Memory B cell (primary cell): ENCODE measurements at places on chromosomes 12 and 14.
A peak's percentile ranks its signal among the peaks of the same experiment; 100 is the strongest.

DNA sequence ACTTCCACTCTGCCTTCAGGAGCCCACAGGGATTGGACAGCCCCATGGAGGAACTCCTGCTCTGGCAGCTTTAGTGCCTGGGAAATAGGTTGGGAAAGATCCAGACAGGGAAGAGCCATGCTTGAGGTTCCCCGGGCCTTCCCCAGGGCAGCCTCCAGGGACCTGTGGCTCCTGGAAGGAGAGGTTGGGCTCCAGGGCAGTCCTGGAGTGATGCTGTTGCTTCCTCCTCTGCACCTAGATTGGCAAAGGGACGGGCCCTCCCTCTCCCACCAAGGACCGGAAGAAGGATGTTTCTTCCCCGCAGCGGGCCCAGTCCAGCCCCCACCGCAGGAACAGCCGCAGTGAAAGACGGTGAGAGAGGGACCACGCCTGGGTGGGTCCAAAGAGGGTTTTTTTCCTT is 16.5 kb downstream of the VASH1 start:
- no peaks in the 10 kb centered on the region for H3K4me1 ChIP-seq
- H3K4me3 ChIP-seq: no peak overlapping the region
- no peak overlapping the region for H3K27ac ChIP-seq
- no peaks in the 10 kb centered on the region for H3K27me3 ChIP-seq
- H3K36me3 ChIP-seq: peaks cover 3% of the 10 kb centered on the region

DNA sequence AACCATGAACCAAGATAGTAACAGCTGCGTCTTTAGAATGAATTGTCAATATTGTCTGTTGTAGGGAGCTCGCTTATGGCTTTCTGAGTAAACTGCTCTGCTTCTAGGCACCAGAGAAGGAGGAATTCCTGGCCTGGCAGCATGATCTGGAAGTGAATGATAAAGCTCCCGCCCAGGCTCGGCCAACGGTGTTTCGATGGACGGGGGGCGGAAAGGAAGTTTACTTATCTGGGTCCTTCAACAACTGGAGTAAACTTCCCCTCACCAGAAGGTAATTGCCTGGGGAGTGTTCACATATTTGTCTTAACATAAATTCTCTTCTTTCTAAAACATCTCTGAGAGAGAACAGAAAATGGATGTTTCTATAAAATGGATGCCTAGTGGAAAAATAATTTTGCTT is 4.3 kb downstream of the PRKAB1 start:
- no peaks in the 10 kb centered on the region for H3K27me3 ChIP-seq
- H3K4me1 ChIP-seq: peaks cover 24% of the 10 kb centered on the region
- peaks cover 35% of the 10 kb centered on the region for H3K36me3 ChIP-seq
- no peak for DNase-seq

DNA sequence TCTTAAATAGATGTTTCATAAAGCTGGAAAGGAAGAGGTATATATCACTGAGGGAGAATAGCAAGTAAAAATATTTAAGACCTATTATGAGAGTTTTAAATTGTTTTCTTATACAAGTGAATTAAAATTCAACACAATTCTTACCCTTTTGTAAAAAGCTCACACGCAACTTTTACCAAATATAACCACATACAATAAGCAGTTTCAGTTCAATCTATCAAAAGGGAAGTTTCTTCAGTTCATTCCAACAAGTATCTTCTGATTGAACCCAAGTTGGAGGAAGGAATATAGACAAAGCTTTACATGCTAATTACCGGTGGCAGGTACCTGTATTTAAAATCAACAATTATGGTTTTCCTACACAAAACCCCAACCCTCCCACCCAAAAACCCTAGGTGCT is 41.1 kb downstream of the GTF2A1 start:
- no peak for DNase-seq
- no peaks in the 10 kb centered on the region for H3K27me3 ChIP-seq
- H3K4me1 ChIP-seq: peaks cover 15% of the 10 kb centered on the region
- H3K36me3 ChIP-seq: peaks cover 15% of the 10 kb centered on the region
- peak overlapping the region; percentile 22 for H3K27ac ChIP-seq
- no peak overlapping the region for H3K4me3 ChIP-seq

DNA sequence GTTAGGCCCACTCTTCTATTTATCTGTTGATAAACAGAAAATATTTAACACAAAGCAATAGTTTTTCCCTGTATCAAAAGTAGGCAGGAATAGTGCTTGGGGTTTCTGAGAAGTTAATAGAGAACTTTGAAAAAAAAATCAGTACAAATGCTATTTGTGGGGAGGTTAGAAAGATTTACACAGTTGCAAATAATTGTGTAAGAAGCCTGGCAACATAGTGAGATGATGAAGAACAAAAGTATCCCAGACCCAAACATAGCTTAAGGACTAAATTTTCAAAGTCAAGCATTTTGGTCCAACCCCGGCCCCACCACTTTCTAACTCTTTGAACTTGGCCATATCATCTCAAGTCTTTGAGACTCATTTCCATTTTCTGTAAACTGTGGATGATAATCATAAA is 687.5 kb upstream of the TMEM132C start:
- no peak overlapping the region for H3K27ac ChIP-seq
- no peaks in the 10 kb centered on the region for H3K36me3 ChIP-seq
- no peak for DNase-seq
- H3K4me1 ChIP-seq: no peaks in the 10 kb centered on the region
- no peak overlapping the region for H3K4me3 ChIP-seq

GRCh38 chr12:31772186-31772585 is 43.4 kb upstream of the AMN1 start:
- no peak overlapping the region for H3K4me3 ChIP-seq
- peaks cover 2% of the 10 kb centered on the region for H3K36me3 ChIP-seq
- H3K27me3 ChIP-seq: no peaks in the 10 kb centered on the region
- H3K27ac ChIP-seq: peak overlapping the region; percentile 51
- H3K4me1 ChIP-seq: peaks cover 28% of the 10 kb centered on the region

- H3K4me3 ChIP-seq: peak overlapping the region; percentile 93
- H3K27ac ChIP-seq: peak overlapping the region; percentile 97
- peaks cover 35% of the 10 kb centered on the region for H3K4me1 ChIP-seq
Measured at GRCh38 chr12:3752096-3752709, 706 bp downstream of the CRACR2A start.

DNA sequence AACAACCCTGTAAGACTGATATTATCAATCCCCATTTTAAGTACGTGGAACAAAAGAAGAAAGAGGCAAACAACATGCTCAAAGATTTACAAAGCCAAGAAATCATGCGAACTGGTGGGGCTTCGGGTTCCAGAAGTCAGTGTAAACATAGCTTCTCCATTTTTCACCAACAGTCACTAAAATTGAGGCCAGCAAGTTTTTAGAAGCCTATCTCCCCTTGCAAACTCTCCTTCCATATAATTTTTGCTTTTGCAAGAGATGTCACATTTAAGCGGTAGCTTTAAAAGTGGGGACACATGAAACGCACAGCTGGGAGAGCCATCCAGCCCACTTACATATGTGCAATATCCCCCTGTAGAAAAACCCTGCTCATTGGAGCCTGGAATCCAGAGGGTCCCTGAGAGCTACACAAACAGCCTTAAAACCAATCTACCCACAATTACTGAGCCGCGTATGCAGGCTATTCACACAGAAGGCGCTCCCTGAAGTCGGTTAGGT is 797 bp downstream of the SLC11A2 start:
- peaks cover 24% of the 10 kb centered on the region for H3K4me1 ChIP-seq
- no peaks in the 10 kb centered on the region for H3K36me3 ChIP-seq
- DNase-seq: no peak
- H3K27ac ChIP-seq: peak overlapping the region; percentile 87
- no peaks in the 10 kb centered on the region for H3K27me3 ChIP-seq
- H3K4me3 ChIP-seq: peak overlapping the region; percentile 95

- H3K36me3 ChIP-seq: peaks cover 17% of the 10 kb centered on the region
- peaks cover 10% of the 10 kb centered on the region for H3K4me1 ChIP-seq
- no peak overlapping the region for H3K27ac ChIP-seq
- H3K27me3 ChIP-seq: no peaks in the 10 kb centered on the region
- H3K4me3 ChIP-seq: no peak overlapping the region
- DNase-seq: no peak
Measured at GRCh38 chr12:68324531-68324930, 7.6 kb downstream of the MDM1 start.

DNA sequence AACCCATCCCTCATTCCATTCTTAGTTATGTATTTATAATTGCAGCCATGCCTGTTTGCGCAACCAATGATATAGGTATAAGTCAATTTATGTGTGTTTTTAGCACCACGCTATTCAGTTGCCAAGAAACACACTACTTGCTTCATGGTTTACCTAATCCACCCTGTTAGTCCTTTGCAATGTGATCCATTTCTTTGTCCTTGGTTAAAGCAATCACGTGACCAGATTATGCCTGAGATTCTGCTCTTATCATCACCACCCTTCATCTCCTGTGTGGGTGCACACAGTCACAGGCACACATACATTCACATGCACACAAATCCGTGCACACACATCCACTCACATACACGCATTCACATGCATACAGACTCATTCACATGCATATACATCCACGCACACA is 52.3 kb upstream of the KCNA5 start:
- peaks cover 20% of the 10 kb centered on the region for H3K27me3 ChIP-seq
- DNase-seq: no peak
- H3K36me3 ChIP-seq: no peaks in the 10 kb centered on the region
- no peaks in the 10 kb centered on the region for H3K4me1 ChIP-seq

DNA sequence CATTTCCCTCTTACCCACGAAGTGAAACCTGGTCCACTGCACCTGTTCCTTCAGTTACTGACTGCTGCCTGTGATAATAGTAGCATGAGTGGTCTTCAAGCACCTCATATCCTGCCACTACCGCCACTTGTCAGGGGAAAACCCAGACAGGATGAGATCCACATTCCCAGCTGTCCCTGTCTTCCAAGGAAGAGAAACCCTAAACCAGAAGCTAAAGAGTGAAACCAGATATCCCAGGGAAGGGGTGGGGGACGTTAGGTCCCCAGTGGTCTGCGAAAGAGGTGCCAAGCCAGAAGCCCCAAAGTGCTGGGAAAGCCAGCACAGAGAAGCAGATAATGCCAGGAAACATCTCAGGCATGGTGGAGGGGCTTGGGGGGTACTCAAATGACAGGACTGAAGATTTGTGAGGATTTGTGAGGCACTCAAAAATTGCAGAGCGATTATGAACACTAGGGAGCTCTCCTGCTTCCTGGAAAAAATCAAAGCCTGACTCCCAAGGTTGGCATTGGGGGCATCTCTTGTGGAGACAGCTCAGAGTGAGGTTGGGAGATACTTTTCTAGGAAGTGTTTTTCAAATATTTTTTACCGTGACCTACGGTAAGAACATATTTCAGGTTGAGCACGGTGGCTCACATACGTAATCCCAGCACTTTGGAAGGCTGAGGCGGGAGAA is 77.9 kb downstream of the TMEM30B start:
- no peak for DNase-seq
- no peaks in the 10 kb centered on the region for H3K36me3 ChIP-seq
- peaks cover 9% of the 10 kb centered on the region for H3K27me3 ChIP-seq
- H3K27ac ChIP-seq: no peak overlapping the region

DNA sequence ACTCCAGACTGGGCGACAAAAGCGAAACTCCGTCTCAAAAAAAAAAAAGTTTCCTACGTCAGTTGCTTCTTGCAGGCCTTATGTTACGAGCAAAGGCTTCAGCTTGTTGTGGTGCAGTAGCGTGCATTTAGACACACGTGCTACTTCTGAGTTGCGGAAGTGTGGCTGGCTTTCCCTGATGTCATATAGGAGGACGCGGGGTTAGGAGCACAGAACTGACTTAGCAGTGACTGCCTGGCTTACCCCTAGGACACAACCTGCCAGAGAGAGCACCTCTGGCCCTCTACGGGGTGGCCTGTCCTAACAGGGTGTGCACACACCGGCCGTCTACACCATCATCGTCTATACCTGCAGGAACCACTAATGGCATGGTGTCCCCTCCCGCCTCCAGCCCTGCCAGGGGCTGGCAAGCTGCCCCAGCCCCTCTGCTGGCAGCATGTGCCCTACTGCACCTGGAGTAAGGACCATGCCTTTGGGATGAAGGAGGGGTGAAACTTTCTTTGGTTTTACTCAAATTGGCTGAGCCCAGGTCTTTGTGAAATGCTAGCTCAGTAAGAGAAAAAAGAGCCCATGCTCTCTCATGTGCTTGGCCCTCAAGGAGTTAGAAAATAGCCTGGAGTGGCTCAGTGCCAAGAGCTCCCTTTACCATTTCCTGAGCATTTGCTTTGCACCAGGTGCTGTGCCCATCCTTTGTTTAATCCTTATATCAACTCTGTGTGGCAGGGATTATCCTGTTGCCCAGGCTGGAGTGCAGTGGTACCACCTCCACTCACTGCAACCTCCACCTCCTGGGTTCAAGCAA is 1.7 kb upstream of the GPR68 start:
- DNase-seq: no peak
- no peak overlapping the region for H3K27ac ChIP-seq
- peaks cover 3% of the 10 kb centered on the region for H3K36me3 ChIP-seq
- H3K4me3 ChIP-seq: no peak overlapping the region
- peaks cover 50% of the 10 kb centered on the region for H3K4me1 ChIP-seq

DNA sequence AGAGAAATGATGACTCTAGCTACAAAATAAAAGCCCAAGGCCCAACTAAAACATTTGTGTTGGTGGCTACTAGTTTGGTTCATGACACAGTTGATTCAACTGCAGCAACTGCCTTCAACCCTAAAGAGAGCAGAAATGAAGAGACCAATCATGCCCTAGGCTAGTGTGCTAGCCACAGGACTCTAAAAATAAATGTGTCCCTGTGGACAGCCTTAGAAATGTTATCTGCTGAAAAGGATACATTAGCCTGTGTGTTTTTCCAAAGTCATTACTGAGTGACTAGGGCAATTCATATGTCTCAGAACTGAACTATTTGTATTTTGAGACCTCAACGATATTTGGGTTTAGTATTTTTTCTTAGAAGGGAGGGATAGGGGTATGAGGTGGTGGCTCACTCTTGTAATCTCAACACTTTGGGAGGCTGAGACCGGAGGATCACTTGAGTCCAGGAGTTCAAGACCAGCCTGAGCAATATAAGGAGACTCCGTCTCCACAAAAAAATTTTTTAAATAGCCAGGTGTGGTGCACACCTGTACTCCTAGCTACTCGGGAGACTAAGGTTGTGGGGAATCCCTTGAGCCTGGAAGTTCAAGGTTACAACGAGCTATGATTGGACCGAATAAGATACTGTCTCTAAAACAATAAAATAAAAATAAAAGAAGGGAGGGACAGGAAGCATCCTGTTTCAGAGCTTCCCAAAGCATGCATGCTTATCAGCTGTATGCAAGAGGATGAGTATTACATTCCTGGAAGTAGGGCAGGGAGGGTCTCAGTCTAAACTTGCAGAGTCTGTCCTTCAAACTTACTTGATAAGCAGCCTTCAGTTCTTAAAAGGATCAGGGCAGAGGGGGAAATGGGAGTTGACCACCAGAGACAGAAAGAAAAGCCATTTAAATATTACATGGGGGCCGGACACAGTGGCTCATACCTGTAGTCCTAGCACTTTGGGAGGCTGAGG is 29.6 kb upstream of the NAP1L1 start:
- no peak overlapping the region for H3K4me3 ChIP-seq
- H3K36me3 ChIP-seq: no peaks in the 10 kb centered on the region
- no peaks in the 10 kb centered on the region for H3K4me1 ChIP-seq
- H3K27me3 ChIP-seq: peaks cover 1% of the 10 kb centered on the region
- H3K27ac ChIP-seq: no peak overlapping the region
